ENCODE measurements at places on chromosomes 7 and 10.
A peak's percentile ranks its signal among the peaks of the same experiment; 100 is the strongest.

- DNase-seq = no peak
Observed at GRCh38 chr7:25408012-25408687, 179.9 kb upstream of the NPVF start.

DNA sequence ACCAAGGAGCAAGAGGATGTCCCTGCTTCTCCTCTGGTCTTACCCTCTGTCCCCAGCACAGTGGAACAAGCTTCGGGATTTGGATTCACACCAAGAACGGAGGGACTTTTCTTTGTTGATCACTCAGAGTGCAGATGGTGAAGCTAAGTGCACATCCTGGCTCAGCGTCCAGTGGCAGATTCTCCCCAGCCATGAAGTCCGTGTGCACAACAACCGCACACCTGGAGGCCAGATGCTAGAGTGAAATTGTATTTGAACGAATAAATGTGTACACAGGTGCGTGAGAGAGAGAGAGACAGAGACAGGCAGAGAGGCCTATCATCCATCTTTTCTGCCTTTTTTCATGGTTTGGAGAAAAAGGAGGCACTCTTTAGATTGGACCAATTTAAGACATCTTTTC lies 31.5 kb downstream of the ASB13 start:
- no peak for DNase-seq

- DNase-seq = no peak
Observed at GRCh38 chr7:15828881-15829280, 142.4 kb upstream of the MEOX2 start.

DNA sequence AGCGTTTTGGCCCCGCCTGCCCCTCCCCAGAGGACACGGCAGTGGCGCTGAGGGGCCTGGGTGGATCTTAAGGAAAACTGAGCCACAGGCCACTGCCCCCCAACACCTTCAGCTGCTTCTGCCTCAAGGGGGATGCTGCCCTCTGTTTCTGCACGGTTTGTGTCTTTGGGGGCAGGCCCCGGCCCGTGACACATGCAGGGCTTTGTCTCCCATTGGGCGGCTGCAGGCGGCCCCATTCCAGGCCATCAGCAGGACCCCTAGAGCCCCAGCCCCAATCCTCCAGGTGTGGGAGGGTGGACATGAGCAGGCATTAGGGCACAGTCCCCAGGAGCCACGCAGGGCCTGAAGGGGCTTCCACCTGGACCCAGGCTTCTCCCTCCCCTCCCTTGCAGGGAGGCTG lies 25.3 kb upstream of the PPP2R2D start:
- DNase-seq = no peak

DNA sequence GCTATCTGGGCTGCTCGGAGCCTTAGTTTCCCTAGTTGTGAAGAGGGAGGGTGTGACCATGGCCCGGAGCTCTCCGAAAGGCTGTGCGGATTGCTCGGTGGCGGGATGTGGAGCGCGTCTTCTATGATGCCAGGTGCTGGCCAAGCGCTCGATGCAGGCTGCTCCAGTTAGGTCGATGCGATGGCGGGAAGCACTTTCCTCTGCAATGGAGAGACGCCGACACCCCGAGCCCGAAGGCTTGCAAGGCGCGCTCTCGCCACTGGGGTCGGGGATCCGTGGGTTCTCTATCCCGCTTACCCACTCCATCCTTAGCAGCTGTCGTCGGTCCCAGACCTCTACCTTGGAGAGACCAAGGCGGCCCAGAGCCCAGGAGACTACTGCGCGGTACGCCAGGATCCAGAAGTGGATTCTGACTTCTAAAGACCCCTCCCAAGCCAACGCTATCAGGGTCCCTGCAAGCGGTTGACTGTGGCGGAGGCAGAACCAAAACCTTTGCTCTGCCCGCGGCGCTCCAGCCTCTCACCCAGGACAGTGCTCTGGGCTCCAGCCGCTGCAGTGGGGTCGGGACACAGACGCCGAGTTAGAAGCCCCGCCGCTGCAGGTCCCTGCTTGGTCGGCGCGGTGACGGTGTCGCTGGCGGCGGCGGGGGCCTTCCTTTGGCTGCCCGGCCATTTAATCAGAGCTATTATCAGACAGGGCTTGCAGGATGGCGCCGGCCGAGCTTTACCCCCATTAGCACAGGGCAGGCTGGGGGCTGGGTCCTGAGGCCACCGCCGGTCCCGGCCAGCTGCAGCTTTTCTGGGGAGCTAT lies 7.8 kb upstream of the TBX20 start:
- DNase-seq = no peak

DNA sequence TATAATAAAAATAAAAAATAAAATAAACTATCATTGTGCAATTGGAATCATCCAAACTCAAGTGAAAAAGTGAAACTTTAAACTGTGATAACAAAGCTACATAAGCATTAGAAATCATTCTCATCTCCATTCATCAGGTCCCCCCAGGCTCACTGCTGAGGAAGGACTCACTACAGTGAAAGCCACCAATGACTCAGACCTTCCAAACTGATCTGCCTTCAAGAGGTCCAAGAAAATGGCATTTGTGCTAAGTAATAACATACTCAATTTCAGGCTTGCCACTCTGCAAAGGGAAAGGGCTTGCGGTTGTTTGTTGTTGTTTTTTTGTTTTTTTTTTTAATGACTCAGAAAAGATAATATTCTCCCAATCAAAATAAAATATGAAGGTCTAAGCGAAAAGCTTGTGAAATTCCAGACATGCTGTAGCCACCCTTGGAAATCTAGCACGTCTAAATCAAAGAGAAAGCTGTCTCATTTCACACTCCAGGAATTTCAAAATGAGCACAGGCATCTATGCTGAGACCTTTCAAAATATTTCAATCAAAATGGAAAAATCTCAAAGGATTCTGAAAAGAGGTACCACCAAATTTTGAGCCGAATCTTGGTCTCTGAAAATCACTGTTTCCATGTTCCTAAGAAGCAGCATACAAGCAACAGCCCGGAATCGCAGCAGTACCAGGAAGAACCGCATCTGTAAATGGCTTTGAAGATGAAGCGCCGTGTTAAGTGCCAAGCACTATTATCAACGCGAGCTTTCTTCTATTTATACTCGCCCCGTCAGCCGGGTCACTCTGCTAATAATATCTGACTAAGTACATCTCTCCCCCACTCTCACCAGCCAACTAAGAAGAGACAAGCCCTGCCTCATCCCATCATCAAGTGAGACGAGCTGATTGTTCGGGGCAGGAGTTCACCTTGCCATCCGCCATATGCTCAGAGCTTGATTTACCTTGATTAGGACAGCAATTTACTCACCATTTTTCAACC lies 13.5 kb downstream of the SFMBT2 start:
- DNase-seq = no peak

GRCh38 chr10:65142641-65143435 lies 1621.6 kb downstream of the REEP3 start:
- no peak for DNase-seq

- no peak for DNase-seq
Observed at GRCh38 chr7:36546331-36546730, 156.7 kb downstream of the ANLN start.

DNA sequence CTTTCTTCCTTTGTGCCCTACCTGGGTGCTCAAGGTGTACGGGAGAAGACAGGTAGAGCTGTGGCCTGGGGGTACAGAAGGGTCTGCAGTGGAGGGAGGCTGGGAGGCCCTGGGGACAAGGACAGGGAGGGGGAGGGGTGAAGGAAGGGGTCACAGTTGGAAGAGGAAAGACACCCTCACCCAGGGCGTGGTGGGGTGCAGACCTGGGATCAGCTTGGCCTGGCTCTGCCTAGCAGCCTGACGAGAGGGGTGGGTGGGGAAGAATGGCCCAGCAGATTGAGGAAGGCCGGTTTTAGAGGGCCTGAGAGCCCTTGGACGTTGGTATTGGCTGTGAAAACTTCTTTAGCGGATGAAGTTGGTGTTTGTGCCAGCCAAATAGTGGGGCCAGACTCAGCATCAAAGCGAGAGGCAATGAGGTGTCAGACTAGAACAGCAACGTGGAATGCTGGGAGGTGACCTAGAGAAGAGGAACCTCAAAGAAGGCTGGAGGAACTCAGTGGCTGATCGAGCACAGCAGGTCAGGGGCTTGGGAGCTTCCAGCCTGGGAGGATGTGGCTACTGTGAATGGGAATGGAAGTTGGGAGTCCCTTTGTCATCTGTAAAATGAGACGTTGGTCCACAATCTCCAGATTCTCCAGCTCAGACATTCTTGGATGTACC lies 18.1 kb upstream of the TRIM8 start:
- no peak for DNase-seq

DNA sequence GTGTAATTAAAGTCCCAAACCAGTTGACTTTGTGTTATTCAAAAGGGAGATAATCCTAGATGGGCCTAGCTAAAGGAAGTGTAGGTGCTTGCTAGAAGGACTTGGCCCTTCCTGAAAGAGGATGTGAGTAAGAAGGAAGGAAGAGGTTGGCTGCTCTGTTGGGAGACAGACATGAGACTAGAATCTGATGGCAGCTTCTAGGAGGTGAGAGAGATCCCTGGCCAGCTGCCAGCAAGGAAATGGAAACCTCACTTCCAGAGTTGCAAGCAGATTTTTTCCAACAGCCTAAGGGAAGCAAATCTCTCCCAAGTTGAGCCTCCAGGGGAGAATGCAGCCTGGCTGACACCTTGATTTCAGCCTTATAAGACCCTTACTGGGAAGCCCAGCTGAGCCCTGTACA lies 368.4 kb upstream of the ZMIZ1 start:
- no peak for DNase-seq

DNA sequence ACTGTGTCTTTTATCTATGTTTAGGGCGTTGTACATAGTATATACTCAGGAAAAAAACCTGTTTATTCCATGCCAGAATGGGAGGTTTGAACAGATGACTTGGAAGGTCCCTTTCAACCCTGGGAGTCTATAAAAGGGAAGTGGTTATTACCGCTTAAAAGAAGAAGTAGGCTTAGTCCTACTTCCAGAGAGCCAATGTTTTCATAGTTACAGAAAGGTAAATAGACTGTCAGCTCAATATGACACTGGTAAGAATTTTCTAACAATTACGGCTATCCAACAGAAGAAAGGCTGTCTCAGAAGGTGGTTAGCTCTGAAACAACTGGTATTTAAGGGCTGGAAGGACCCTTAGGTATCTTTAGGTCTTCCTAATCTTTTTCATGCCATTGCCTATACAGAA lies 1.1 kb upstream of the TFAM start:
- DNase-seq = no peak

- peak; percentile 38 for DNase-seq
Observed at GRCh38 chr10:126041804-126042231, 145.5 kb downstream of the FANK1 start.

DNA sequence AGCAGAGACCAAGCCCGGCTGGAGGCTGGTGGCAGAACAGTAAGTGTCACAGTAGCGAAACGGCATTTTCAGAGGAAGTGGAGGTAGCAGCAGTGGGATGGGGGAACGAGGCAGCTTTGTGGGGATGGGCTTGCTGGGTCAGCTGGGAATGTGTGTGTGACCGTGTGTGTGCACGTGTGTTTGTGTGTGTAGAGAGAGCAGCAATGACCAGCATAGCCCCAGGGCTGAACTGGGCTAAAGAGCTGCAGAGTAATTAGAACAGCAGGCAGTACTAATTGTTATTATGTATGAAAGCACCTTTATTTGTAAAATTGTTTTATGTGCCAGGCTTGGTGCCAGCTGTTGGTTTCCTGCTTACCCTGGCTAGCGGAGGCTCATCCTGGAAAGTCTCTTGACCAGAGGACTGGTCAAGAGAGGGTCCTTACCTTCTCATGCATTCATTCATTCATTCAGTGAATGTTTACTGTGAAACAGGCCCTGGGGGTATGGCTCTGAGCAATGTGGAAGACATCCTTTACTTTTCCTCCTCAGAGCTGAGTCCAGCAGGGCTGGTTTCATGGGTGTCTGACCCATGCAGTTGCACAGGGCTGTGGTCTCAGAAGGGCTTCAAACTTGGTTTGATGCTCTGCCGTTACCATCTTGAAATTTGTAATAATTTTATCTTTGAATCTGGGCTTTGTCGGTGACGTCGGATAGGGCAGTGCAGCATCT lies 184.6 kb downstream of the SEC23IP start:
- DNase-seq = no peak

DNA sequence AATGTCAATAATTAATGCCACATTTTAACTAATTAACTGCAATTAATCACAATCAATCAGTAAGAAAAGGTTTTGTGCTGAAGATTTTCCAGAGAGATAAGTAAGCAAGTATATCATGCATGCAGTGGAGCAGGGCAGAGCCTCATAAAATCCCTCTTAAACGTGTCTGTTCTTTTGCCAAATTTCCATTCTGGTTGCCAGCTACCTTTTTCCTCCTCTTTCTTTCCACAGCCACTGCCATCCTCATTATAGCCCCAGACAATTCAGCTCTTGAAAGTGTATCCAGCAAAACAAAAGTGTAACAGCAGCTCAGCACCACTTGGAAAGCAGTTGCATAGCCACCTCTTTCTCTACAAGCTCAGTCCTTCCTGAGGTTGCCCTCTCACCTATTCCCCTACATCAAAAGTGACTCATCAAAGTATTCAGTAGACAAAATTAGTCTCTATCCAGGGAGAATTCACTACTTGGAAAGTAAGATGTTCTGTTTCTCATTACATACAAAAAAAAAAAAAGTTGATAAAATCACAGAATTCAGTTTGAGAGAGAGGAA lies 26.9 kb upstream of the EPHB6 start:
- no peak for DNase-seq

DNA sequence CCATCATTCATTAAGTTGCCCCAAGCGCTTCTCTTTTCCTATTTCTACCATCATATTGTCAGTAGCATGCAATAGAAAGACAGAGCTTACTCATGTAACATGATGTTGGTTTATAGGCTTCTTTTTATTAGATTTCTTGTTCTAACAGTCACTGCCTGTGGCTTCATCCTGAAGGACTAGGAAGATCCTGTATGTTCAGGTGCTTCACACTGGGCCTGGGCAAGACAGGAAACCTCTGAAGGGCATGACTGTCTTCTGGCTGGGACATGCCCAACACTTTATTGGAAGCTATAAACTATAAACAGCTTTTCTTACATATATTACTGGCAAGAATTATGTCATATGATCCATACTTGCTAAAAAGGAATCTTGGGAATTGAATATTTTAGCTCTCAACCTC lies 258.4 kb upstream of the AKR1E2 start:
- no peak for DNase-seq

DNA sequence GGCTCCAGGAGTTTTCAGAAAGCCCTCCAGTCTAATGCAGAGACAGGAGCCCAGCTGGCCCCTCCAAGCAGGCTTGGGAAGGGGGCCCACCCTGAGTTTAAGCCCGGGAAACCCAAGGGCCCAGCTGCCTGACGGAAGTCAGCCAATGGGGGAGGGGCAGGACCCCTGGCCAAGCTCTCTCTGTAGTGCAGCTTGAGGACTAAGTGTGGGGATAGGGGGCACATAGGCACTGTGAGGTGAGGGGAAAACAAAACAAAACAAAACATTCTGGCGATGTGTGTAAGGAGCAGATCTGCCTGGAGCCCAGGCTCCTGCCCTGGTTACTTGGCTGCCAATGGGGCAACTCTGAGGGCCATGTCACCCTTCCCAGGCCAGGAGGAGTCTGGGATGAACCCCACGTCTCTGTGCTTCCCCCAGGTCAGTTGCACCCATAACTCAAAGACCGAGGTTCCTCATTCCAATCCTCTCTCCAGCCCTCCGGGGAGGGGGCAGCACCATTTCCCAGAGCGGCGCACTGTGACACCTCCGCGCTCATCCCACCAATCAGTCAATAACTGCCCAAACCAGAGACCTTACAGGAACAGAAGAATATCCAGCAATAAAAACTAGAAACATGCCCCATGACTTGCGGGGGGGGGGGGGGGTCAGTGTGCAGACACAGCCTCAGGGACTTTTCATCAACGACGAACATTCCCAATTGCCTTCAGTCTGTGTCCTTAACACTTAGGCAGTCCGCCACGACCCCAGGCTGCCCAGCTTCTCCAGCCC lies 1.7 kb downstream of the CXCL12 start:
- DNase-seq = no peak

- no peak for DNase-seq
Observed at GRCh38 chr7:78863281-78863680, 590.2 kb downstream of the MAGI2 start.

GRCh38 chr7:130821864-130822263 lies 87.9 kb upstream of the KLF14 start:
- no peak for DNase-seq

Data from fibroblast of skin of scalp (primary cell).